Muscle of leg (tissue), 16 donors: ENCODE measurements at places on chromosomes 2 and 18. TPM values are rescaled to one million over a fixed set of nuclear protein-coding genes. Genes with fewer than 3 reads are reported as not detected.

GRCh38 chr2:111706481-111707001 is 177.5 kb downstream of the ANAPC1 start:
- DNase-seq = no peak

- no peak for DNase-seq
Observed at GRCh38 chr2:5877360-5877759, 185.2 kb downstream of the SOX11 start.

DNA sequence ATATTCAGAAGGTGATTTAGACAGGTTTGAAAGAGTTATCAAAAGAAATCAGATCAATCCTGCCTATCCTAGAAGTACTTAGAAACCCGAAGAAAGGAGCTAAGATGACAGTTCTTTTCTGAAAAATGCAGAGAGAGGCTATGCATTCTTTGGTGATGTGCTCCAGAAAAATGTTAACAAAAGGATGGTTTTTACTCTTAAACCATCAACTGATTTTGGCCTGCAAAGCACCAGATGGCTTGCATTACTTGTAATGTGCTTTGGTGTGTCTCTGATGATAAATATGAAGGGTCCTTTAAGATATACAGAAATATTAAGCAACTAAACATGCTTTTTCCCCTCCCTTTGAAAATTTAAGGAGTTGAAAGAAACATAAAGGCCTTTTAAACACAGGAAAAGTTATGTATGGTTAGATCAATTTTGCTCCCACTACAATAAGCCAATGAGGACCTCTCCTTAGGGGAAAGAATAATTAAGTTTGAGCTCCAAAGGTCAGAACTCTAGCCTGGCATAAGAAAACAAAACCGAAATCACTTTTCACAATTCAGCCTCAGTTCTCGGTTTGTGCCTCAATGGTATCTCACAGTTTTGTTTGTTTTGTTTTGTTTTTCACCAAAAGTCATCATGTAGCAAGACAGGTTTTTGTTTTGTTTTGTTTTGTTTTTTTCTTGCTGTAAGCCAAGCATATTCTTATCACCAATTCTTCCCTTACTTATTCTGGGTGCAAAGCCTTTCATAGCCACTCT is 302.4 kb upstream of the NT5C1B start:
- peak; percentile 70 for DNase-seq

DNA sequence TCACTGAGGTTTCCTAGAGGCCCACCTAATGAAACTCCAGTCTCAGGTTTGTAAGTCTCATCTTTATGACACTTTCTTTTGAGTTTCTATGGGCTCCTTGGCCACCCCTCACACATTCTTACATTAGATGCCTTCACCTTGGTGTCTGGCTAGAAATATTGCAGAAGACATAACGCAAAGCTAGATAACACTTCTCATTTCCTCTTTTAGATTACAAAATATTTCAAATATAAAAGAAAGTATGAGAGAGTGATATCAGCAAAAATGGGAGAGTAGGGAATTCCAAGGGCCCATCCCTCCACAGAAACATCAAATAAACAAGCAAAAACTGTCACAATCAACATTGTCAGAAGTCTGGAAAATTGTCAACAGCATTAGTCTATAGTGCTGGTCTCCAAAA is 43.3 kb upstream of the ZCCHC2 start:
- DNase-seq = no peak

The GORASP2 gene
- polyA plus RNA-seq = 78.4 TPM
